NCI-H1930 (cell line): ENCODE measurements at places on chromosomes 12 and 14.

GRCh38 chr12:2338991-2339431 lies 286.2 kb downstream of the CACNA1C start:
- no peak for DNase-seq

- no peak for DNase-seq
Measured at GRCh38 chr12:119627686-119628085, 34.1 kb downstream of the TMEM233 start.

DNA sequence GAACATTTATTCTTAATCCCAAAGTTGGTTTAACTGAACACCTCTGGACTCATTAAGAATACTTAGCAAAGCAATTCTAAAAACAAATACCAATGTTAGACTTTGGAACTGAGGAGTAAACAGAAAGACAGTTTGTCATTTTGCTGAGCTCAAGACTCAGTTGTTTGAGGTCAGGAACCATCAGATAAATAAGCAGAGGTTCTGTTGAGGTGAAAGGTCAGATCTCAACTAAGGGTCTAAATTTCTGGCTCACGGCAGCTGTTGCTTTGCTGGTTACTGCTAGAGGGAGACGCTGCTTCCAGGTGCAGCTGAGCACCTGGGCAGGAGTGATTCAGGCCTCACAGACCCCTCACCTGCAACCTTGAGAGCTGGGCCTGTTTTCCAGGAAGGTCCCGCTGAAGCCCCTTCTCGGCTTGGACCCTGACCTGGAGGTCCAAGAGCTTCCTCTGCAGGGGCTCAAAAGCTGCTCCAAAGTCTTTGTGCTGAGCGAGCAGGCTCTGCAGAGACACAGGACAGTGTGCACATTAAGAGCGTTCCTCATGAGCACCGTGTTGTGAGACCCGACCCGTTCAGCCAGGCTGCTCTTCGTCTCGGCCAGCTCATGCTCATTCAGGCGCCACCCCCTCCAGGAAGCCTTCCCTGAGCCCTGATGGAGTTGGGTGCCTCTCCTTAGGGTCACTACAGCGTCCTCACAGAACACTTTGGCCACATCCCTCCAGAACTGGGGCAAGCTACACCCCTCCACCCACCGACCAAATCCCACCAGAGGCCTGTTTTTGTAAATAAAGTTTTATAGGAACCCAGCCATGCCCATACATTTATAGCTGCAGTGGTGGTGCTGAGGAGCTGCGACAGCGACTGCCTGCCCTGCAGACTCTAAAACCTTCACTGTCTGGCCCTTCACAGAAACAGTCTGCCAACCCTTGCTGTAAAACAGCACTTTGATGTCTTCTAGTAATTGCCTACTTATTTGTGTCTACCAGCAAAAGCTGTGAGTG lies 72.0 kb downstream of the SYNE3 start:
- no peak for DNase-seq

DNA sequence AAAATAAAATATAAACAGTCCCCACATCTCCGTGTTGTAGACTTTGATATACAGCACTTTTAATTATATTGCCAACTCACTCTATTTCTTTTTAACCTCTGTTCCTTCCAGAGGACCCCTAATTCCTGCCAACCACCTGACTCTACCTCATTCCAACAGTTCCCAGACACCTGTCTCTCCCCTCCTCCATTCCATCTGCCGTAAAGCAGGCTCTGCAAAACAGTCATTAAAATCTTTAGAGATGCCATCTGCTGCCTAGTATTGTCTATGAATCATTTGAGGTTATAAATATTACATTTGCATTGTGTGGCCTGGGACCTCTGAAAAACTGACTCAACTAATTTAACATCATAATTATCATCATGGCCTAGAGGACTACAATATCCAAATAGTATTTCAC lies 148.8 kb upstream of the DCN start:
- DNase-seq: no peak

DNA sequence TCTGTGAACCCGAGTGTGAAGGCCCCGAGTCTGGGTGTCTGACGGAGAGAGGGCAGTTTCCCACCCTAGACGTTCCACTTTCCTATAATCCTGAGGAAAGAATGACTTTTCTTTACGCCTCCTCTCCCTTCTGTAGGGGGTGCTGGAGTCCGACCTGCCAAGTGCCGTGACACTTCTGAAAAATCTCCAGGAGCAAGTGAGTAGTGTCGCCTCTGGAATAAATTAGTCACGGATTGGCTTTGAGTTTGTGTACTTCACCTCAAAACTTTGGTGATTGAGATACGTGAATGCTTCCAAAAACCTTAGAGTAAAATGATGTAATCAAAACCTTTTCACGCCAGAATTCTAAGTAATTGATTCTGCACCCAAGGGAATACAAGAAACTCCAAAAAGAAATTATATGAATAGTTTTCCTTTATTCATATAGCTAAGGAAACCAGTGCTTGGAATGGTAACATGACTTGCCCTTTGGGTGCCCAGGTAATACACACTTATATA lies 452 bp downstream of the NGDN start:
- no peak for DNase-seq

DNA sequence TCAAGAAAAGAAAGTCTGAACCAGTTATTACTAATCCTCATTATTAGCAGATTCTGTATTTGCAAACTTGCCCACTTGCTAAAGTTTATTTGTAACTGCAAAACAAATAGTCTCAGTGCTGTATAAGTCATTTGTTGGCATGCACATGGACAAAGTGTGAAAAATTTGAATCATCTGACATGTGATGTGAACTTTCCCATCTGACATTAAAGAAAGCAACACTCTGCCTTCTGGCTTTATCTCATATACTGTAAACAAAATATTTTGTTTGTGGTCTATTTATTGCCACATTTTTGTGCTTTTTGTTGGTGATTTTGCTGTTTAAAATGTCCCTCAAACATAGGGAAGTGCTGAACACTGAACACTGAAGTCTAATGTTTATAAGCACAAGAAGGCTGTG lies 513.8 kb downstream of the RPL10L start:
- DNase-seq: no peak

GRCh38 chr12:62817556-62818271 lies 117.2 kb downstream of the PPM1H start:
- DNase-seq: no peak
